ENCODE measurements at places on chromosomes 16 and 17. TPM values are rescaled to one million over a fixed set of nuclear protein-coding genes. Genes with fewer than 3 reads are reported as not detected.

- no peaks in the 10 kb centered on the region for H3K4me1 ChIP-seq
- H3K27ac ChIP-seq = no peak overlapping the region
These were observed 154.0 kb upstream of the MAF start for GRCh38 chr16:79754501-79754900.

DNA sequence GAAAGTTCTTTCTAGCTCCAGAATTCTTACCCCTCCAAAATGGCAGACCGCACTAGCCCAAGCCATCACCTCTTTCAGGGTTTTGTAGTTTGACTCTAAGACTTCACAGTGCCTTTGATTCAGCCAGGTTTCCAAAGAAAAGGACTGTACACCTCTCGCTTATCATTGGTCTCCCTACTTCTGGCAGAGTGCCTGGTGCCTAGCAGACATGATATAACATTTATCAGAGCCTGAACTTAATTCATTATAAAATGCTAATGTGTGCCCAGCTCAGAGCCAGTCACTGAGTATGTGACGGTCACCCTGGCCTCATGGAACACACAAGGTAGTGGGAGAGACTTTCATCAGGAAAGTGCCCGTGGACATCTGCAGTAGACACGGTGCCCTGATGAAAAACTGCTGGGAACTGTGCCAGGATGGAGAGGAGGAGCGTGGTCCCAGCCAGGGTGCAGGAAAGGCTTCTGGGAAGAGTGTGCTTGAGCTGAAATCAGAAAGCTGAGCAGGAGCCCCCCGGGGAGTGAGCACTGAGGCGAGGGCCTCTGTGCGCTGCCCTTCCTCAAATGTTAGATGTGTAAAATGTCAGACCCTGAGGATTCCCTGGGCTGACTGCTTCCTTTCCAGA is 34.3 kb upstream of the LGALS9 start:
- DNase-seq = no peak
- no peak overlapping the region for H3K4me3 ChIP-seq
- no peak overlapping the region for H3K27ac ChIP-seq
- H3K4me1 ChIP-seq = peaks cover 3% of the 10 kb centered on the region
- H3K27me3 ChIP-seq = no peaks in the 10 kb centered on the region
- peaks cover 6% of the 10 kb centered on the region for H3K36me3 ChIP-seq

Gene METTL26
- 21.6 TPM for total RNA-seq

- no peaks in the 10 kb centered on the region for H3K27me3 ChIP-seq
- no peak overlapping the region for H3K4me3 ChIP-seq
- no peak for DNase-seq
These were observed 38.7 kb upstream of the GRIN2A start for GRCh38 chr16:10220942-10221341.

GRCh38 chr16:71676236-71676635 is 48.3 kb downstream of the PHLPP2 start:
- no peaks in the 10 kb centered on the region for H3K36me3 ChIP-seq
- H3K4me1 ChIP-seq = no peaks in the 10 kb centered on the region
- no peak overlapping the region for H3K27ac ChIP-seq
- no peak overlapping the region for H3K4me3 ChIP-seq
- no peak for DNase-seq

Gene NLGN2
- total RNA-seq = 4.2 TPM

Gene ATP1B2
- 1.7 TPM for total RNA-seq

- peaks cover 9% of the 10 kb centered on the region for H3K4me1 ChIP-seq
- H3K36me3 ChIP-seq = peaks cover 13% of the 10 kb centered on the region
- H3K27ac ChIP-seq = peak within 1 kb of the TSS; percentile 86
- H3K4me3 ChIP-seq = peak within 1 kb of the TSS; percentile 100
- DNase-seq = peak; percentile 87
These were observed at the start of gene CDK10 for GRCh38 chr16:89686520-89687091. CDK10 (plus strand) TSS chr16:89686689; CDS start chr16:89686711, 22 bp downstream.
